GM12891 (cell line): ENCODE measurements at places on chromosomes 5 and 9.

GRCh38 chr5:181223058-181223728 is at the start of gene TRIM41:
Gene TRIM41, plus strand, starts transcription at chr5:181223281. Its CDS starts 719 bp downstream, at chr5:181224000.
- peak; percentile 80 for DNase-seq

DNA sequence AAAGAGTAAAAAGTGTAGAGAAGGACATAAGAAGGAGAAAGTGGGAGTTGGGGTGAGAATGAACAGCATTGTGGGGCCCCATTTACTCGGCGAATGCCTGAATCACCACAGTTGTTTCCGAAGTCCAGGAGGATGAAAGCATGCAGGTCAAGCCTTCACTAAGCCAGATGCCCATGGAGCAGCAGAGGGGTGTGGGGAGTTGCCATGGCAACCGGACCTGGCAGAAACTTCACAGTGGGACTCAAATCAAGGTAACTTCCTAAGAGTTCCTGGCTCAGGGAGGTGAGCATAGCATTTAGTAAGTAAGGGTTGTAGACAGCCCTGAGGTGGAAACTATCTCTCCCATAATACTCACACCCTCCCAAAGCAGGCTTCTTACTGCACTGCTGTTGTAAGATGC is 357.1 kb downstream of the TRIM32 start:
- no peak for DNase-seq

- no peak for DNase-seq
These were observed 11.3 kb downstream of the ANKDD1B start for GRCh38 chr5:75622564-75622963.

DNA sequence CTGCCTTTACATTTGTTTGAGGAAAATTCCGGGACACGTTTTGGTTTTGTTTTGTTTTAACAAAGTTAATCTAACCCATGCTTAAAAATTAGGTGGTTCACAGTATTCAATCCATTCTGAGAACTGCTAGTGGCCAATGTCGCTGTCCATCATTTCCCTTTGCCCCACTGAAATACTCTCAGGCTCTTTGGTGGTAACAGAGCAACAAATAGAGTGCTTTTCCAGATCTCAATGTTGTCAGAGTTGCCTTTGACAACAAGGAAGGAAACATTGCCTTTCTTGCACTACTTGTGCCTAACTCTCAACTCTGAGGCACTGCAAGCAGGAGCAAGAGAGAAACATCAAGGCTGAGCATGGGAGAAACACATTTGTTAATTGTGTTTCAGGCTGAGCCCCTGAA is 154.0 kb downstream of the MCTP1 start:
- DNase-seq = no peak

- DNase-seq = no peak
These were observed 271.0 kb downstream of the PRR16 start for GRCh38 chr5:120735076-120735475.

DNA sequence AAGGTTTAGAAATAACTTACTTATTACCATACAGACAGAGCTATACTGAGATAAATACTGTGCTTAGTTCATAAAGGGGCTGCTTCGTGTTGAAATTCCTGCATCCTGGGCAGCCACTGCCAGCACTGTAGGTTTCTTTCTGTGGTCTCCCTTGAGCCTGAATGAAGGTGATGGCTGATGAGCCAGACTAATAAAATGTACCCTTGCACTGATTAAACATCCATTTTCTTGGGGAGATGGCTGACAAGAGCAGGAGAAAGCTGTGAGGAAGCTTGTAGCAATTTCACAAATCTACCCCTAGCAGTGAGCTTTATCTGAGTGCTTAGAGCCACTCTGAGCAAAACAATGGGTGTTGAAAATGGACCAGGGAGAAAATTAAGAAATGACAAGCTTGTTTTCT is 23.3 kb upstream of the ZSWIM6 start:
- DNase-seq = no peak

GRCh38 chr5:6737043-6737941 is 24.1 kb downstream of the TENT4A start:
- DNase-seq = no peak

GRCh38 chr9:133484671-133485437 is 6.0 kb upstream of the SLC2A6 start:
- DNase-seq = no peak

GRCh38 chr5:7638456-7638855 is 212.5 kb downstream of the CFAP90 start:
- DNase-seq = no peak

DNA sequence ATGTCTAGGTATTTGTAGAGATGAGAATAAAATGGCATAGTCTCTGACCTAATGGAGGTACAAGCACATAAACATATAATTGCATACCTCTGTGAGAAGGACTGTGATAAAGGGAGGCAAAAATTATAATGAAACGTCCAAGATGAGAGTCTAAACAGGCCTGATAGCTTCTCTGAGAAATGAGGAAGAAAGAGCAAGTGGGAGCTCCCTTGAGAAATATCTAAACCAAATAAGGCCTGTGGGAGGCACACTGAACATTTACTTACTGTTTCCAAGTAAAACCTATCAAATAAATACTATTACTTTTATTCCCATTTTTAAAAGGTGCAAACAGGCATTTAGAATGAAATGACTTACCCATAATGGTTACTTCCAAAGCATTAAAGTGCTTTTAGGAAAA is 125.6 kb upstream of the PAPPA start:
- no peak for DNase-seq

GRCh38 chr5:34903260-34903659 is 12.0 kb downstream of the RAD1 start:
- DNase-seq = no peak

- no peak for DNase-seq
These were observed 17.3 kb upstream of the EXOC3 start for GRCh38 chr5:425714-426113.

- DNase-seq = no peak
These were observed 220.3 kb upstream of the DAPK1 start for GRCh38 chr9:87277346-87277745.

DNA sequence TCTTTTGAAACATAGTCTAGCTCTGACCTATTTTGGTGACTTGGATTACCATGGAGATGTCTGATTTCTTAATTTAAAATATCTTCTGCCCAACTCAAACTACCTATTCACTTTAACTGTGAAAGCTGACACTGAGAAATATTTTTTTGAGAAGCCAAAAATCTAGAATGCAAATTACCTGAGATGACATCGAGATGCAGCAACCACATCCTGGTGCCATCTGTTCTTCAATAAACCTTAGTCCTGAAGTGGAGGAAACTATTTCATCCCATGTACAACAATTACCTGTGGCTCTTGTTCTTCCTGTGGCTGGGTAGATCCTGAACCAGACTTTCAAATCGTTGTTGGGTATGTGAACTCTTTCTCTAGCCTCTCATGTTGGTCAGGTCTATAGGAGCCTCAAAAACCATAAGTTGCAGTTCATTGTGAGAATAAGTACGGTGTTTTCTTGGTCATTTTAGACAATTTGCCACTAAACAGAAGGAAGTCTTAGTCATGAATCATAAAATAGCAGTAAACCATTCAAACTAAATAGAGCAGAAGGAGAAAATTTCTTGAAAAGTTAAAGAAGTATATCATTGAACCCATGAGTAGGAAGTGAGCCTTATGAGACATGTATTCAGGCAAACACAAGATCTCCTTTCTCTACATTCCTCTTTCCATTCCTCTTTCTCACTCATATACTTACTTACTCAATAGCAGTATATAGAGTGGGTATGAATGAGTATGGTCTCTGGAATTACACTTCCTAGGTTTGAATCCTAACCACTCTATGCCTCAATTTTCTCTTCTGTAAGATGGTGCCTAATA is 176.0 kb downstream of the HMHB1 start:
- DNase-seq = no peak

GRCh38 chr5:134964359-134965270 is 3.1 kb upstream of the CATSPER3 start:
- DNase-seq = no peak
